Spinal cord (tissue), 10 donors: ENCODE measurements at places on chromosomes 6 and 20. TPM values are rescaled to one million over a fixed set of nuclear protein-coding genes. Genes with fewer than 3 reads are reported as not detected.

The CCHCR1 gene
- total RNA-seq: 26.2 TPM

The IL20RA gene
- total RNA-seq: 1.3 TPM

- DNase-seq: no peak
Measured at GRCh38 chr6:90297115-90297866, 648 bp upstream of the BACH2 start.

The PRKN gene
- 9.5 TPM for total RNA-seq

DNA sequence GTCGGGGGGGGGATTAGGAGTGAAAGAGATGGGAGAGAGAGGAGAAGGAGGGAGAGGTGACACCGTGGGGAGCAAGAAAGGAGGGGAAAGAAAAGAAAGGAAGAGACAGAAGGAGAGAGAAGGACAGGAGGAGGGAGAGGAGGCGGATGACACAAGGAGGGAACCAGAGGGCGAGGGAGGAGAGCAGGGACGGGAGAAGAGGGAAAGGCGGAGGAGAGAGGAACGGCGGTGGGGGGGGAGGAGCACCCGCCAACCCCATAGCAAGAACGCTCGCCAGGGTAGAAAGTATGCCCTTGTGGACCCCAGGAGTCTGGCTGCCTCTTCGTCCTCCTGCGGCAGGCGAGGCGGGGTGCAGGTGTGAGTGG, 4.5 kb upstream of the INSM1 start:
- no peak for DNase-seq

DNA sequence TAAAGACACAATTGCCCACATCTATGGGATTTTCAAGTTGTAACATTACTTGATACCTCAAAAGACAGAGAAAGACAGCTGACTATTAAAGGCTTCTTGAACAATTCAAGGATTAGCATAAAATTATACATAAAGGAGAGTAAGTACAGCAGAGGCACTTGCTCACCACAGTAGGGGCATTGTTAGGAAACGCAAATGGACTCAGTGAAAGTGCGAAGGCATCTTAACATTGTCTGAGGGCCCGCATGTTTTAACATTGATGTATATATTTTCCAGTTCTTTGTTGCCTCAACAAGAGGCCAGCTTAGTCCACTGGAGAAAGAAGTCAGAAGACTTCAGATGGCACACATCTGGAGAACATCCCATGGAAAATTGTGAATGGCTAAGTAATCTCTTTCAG, 115.4 kb downstream of the SIM1 start:
- DNase-seq: no peak
